ENCODE measurements at places on chromosomes 1 and 21.
A peak's percentile ranks its signal among the peaks of the same experiment; 100 is the strongest.

- no peak for DNase-seq
Observed at GRCh38 chr1:45573231-45573804, 10.5 kb upstream of the NASP start.

GRCh38 chr1:29849038-29849750 is 612.9 kb downstream of the PTPRU start:
- peak; percentile 28 for DNase-seq

DNA sequence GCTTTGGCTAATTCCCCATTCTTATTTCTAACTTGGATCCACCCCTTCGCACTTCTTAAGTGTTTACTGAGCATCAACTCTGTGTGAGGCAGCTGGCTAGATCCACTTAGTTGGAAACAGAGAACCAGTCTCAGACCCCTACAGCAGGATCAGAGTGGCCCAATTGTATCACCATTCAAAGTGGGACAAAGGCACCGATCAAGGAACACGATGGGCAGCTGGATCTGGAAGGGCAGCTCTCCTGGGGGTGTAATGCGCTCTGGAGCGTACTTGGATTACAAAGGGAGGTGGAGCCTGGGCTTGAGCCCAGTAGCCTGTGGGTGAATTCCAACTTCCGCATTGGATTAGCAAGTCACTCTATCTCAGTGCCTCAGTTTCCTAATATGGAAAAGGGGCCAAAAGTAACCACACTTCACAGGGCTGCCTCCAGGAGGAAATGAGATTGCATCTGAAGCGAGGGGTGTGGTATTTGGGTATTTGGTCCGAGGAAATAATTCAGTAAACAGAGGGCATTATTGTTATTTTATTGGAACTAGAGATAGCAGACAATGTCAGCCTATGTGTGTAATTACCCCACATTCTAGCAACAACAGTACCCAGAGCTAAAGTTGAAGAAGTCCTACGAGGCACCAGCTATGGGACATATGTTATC is 11.9 kb downstream of the ECE1 start:
- DNase-seq = no peak

GRCh38 chr1:64116537-64116936 is 86.9 kb upstream of the UBE2U start:
- no peak for DNase-seq

- no peak for DNase-seq
Observed at GRCh38 chr1:172640111-172640510, 18.8 kb upstream of the FASLG start.
